HL-60 (cell line): ENCODE measurements at places on chromosomes 1 and 21.

- DNase-seq: no peak
These were observed 7.7 kb upstream of the MPZL1 start for GRCh38 chr1:167714098-167714438.

GRCh38 chr1:241695246-241696171 is 43.4 kb downstream of the WDR64 start:
- no peak for DNase-seq

DNA sequence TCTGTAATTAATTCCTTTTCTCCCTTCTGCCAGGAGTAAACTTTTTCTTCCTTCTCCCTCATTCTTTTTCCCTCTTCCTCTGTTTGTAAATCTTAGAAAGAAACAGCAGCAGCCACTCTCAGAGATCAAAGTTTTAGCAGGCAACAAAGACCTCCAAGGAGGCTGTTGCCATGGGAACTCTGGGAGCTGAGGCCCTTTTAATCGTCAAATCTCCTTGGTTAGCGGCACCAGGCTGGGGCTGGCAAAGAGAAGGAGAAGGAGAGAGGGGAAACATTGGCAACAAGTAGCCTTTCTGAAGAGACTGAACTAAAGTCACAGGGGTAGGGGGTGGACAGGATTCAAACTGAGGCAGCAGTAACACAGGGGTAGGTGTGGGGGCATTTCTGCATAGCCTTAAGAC is 25.2 kb downstream of the ILDR2 start:
- DNase-seq: no peak

DNA sequence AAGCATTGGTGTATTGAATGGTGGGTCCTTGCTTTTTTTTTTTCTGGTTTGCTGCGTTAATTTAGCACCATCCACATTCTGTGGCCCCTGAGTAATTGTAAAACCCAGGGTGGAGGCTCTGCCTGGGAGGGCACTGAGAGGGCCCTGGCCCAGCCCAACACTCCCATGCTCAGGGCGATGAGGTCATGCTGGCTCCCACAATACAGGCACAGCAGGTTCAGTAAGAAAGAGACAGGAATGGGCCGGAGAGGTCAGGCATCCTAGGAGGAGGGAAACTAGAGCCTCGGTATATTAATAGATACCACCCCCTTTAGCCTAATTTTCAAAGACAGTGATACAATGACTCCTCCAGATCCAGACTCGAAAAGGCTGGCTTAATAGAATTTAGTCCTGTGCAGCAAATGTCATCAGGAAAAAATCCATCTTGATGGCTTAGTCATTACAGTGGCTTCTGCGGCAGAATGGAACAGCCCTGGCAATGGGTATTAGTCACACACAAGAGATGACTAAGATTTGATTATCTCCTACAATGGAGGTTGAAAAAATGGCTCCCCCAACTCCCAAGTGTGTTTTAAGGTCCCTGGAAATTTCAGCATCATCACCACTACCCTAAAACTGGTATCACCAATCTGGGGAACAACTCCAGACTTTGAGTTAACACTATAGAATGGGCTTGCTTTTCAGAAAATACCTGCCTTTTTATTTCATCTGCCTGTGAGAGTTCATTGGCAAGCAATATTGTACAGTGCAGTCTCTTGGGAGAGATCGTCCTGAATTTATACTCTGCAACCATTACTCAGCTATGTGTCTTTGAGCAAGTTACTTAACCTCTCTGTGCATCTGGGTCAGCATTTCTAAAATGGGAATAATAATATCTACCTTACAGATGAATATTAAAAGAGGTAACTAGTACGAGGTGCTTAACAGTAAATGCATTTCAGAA is 43.9 kb upstream of the LYST start:
- DNase-seq: no peak

GRCh38 chr1:47367651-47368050 is 34.1 kb downstream of the CMPK1 start:
- no peak for DNase-seq

GRCh38 chr1:157307491-157307890 is 169.3 kb upstream of the ETV3 start:
- no peak for DNase-seq

- no peak for DNase-seq
These were observed 30.9 kb downstream of the PROX1 start for GRCh38 chr1:214018386-214019268.
